ENCODE measurements at places on chromosomes 3 and 15. TPM values are rescaled to one million over a fixed set of nuclear protein-coding genes. Genes with fewer than 3 reads are reported as not detected.

CPN2 gene
- total RNA-seq, result 4.5 TPM

- H3K36me3 ChIP-seq, result peaks cover 15% of the 10 kb centered on the region
- no peaks in the 10 kb centered on the region for H3K27me3 ChIP-seq
- no peak overlapping the region for H3K4me3 ChIP-seq
- no peak for DNase-seq
- no peaks in the 10 kb centered on the region for H3K4me1 ChIP-seq
- H3K27ac ChIP-seq, result no peak overlapping the region
These were observed 6.1 kb upstream of the HGD start for GRCh38 chr3:120688121-120688520.

DNA sequence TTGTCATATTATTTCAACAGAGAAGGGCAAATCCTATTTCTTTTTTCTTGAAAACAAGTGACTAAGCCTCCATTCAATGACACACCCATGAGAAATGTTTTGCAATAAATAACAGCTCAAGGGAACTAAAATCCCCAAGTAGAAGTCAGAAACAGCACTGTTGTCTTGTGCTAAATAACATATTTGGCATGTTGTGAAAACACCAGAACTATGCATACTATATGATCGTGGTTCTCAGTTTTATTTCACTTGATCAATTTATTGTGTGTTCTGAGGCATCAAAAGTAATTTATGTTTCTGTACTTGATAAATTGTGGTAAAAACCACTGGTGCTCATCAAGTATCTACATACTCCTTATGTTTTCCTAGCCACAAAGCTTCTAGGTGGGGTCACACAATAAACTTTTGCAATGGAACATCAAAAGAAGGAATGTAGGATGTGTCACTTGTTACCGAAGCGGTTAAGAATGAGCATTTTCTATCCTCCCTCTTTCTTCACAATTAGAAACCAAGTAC is 691.7 kb upstream of the CBLB start:
- no peaks in the 10 kb centered on the region for H3K4me1 ChIP-seq
- H3K36me3 ChIP-seq, result no peaks in the 10 kb centered on the region
- no peak overlapping the region for H3K27ac ChIP-seq
- no peaks in the 10 kb centered on the region for H3K27me3 ChIP-seq
- DNase-seq, result no peak

DNA sequence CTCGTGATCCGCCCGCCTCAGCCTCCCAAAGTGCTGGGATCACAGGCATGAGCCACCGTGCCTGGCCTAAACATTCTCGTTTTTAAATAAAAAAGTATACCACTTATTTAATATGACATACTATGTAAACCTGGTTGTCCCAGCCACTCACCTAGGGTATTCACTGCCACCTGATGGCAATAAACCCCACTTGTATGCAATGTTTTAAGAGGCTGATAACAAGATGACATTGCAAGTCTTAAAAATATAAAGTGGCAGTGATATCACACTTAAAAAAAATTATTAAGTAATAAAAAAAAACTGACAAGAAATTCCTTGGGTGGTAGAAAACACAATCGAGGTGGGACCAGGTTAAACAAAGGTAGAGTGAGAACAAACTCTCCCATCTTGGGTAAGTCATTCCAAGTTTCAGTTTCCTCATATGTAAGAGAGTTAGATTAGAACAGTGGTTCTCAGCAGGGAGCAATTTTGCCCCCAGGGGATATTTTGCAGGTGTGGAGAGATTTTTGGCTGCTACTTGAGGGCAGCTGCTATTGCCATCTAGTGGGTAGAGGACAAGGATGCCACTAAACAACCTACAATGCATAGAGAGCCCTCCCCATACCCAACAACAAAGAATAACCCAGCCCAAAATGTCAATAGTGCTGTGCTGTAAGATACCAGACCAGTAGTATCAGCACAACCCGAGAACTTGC is 14.5 kb downstream of the ARF4 start:
- no peaks in the 10 kb centered on the region for H3K27me3 ChIP-seq
- DNase-seq, result no peak
- no peak overlapping the region for H3K4me3 ChIP-seq
- no peak overlapping the region for H3K27ac ChIP-seq
- H3K4me1 ChIP-seq, result peaks cover 14% of the 10 kb centered on the region
- peaks cover 66% of the 10 kb centered on the region for H3K36me3 ChIP-seq

- peak overlapping the region; percentile 46 for H3K27ac ChIP-seq
- DNase-seq, result no peak
- H3K27me3 ChIP-seq, result no peaks in the 10 kb centered on the region
- H3K4me1 ChIP-seq, result peaks cover 24% of the 10 kb centered on the region
- no peak overlapping the region for H3K4me3 ChIP-seq
- peaks cover 12% of the 10 kb centered on the region for H3K36me3 ChIP-seq
These were observed 171.9 kb upstream of the CTDSPL start for GRCh38 chr3:37689645-37690356.

PLXNB1 gene
- 32.8 TPM for total RNA-seq

AHSG gene
- not detected for total RNA-seq

All from heart right ventricle (tissue), 16 donors.